ENCODE measurements at places on chromosomes 4 and X. TPM values are rescaled to one million over a fixed set of nuclear protein-coding genes. Genes with fewer than 3 reads are reported as not detected.

GRCh38 chrX:47172971-47173792 lies 20.4 kb upstream of the UBA1 start:
- no peak for DNase-seq

DNA sequence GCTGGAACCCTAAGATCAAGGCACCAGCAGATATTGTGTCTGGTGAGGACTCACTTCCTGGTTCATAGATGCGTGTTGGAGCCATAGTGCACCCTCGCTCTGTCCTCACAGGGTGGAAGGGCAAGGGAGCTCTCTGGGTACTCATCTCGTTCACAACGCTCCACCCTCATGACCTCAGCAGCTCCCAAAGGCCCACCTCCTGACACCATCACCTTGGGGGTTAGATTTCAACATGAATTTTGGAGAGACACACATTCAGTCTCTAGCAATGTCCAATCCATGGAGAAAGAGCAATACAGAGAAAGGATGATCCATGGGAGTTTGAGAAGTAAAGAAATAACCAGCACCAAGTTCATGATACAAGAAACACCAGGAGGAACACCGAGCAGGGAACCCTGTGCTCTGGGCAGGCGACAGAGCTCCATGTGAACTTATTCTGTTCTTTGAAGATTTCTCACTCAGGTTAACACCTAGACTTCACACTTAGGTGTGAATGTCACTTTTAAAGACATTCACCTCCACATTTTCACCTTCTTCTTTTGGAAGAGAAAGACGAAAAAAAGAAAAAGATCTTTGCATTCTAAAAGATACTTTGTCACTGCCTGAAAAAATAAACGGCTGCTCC lies 171.8 kb upstream of the FAM9B start:
- no peak for DNase-seq

DNA sequence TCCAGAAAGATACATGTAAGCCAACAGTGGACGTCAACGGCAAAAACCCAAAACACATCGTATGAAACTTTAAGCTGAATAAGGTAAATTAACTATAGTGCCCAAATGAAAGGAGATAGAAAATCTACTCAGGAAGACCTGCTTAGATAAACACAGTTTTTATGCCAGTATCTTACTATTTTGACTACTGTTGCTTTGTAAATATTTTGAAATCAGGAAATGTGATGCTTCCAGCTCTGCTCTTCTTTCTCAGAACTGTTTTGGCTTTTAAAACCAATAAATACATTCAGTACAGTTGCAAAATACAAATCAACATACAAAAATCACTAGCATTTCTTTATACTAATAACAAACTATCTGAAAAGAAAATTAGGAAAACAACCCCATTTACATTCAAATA lies 83.8 kb downstream of the SMARCA5 start:
- no peak for DNase-seq

DNA sequence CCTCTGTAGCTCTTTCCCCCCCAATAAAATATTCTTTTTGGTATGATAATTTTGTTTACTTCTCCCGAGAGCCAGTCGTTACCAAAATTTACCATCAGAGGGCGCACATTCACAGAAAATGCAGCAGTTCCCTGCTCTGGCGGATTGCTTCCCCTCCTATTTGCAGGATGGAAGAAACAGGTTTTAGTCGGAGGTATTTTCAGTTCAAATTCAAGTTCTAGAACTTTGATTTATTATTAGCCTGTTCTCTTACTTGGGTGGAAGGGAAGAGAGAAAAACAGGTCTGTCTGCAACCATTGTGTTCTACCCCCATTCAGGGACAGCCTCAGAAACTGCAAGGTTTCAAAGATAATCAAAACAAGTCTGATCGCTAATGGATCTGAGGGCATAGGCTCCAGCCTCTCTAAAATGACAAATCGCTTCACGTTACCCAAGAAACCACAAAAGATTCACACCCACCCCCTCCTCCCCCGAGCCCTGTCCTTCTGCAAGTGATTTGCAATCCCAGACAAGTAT lies 263.8 kb upstream of the RPS6KA3 start:
- peak; percentile 69 for DNase-seq

DNA sequence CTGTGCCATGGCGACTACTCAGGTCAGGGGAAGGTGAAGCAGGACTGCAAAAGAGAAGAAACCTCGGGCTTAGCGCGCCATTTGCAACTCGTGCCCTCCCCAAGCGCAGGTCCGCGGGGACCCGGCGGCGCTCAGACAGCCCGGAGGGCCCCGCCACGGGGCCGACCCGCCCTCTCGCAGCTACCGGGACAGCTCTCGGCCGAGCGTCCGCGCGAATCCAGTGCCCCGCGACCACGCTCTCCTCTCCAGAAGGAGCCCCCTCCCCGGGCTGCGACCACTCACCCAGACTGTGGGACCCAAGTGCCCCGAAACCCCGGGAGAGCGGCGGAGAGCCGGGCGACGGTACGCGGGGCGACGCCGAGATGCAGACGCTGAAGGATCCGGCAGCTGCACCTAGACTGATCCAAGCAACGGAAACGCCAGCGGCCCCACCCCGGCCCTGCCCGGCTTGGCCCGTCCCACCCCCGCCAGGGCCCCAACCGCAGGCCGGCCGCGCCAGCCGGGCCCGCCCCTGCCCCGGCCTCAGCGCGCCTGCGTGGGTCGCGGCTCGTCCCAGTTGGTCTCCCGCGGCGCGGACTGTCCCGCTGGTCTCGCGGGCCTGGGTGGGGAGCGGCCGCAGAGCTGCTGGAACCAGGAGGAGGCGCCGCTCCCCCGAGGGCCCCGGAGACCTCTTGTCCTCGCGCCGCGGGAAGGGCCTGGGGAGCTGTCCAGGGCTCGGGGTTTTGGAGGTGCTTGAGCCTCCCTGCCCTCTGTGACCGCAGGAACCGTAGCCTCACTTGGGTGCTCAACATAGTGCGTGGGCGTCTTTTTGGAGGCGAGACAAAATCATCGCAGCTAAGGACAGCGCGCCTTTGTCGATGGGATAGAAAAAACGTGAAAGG lies at the start of gene ANXA5:
Gene ANXA5 (minus strand): TSS at position 400 of the 881 bp plus-strand sequence. CDS start 391 bp downstream, at position 9.
- DNase-seq, result peak; percentile 93

- no peak for DNase-seq
These were observed 21.8 kb downstream of the RPS6KA3 start for GRCh38 chrX:20244931-20245330.

DNA sequence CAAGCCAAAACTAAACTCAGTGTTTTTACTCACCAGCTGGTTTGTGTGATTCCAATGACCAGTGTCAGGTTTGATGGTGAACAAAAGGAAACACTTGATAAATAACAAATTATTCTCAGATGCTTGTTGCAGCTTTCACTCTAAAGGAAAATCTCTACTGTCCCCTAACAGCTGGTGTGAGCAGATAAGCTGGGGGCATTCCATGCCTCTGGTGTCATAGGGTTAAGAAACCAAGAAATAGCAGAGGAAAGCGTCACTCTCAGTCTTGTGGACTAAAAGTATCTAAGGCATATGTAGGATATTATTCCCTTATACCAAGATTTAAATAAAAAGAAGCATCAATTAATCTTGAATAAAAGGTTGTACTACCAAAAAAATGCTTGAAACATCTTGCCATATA lies 24.3 kb downstream of the TRPC5 start:
- DNase-seq, result no peak

- DNase-seq, result peak; percentile 82
These were observed 35.3 kb downstream of the NBDY start for GRCh38 chrX:56764153-56764974.

DNA sequence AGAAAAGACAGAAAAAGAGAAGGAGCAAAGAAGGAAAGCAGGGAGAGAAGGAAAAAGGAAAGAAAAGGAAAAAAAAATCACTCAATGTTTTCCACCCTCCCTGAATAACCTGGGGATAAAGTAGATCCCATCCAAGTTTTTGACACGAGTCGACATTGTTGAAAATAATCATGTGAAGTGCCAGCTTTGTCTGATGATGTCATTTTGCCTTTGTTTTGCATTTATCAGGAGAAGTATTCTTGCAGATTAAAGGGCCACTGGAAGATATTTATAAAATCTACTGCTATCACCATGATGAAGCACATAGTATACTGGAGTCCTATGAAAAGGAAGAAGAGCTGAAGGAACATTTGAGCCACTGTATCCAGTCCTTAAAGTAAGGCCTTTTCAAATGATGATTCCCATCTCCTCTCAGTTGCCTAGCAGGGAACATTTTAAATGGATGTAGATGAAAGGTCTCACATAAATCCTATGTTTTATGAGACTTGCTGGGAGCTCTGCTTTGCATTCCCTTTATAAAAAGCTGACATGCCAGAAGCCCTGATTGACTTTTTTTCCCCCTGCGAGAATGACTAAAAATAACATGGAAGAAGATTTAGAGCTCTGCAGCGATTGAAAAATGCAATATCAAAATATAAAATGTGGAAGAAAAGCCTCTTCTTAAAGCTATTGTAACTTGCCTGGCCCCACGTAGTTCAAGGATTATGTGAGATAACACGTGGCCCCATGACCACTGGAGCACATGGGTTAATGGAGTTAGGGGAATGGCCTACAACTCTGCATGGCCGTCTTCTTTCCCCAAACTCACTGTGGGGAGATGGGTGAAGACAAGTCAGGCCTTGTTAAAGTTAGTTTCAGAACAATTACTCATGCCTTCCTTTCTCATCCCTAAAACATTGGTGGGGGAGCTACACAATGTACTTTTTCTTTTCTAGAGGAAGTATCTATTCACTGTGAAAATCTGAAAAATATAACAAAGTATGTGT lies 77.5 kb downstream of the INTS12 start:
- DNase-seq, result no peak

DNA sequence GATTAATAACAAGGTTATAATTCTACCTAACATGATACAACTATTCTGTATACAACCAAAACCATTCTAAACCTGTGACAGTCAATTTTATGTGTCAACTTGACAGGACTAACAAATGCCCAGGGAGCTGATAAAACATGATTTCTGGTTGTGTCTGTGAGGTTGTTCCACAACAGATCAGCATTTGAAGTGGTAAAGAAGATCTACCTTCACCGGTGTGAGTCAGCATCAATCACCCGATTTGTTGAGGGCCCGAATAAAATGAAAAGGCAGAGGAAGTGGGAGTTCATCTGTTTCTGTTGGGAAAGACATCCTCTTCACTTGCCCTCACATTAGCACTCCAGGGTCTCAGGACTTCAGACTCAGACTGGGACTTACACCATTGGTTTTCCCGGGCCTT lies 187.9 kb downstream of the MAB21L2 start:
- DNase-seq, result no peak

DNA sequence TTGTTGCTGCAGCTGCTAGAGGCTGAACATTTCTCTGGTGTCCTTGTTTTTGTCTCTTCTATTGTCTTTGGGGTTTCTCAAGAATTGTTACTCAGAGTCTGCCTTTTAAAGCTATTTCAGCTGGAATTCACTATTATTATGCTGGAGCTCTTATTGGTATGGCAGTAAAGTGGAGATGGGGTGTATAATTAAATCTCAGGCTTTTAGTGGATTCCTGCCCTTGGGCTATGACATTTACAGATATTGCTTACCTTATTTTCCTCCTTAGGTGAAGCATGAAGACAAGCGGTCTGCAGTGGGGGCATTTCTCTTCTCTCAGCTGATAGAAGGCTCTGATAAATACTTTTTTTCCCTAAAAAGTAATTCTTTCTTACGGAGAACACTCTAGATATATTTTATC lies 1656.6 kb upstream of the IGFBP7 start:
- no peak for DNase-seq

- DNase-seq, result no peak
These were observed 1.3 kb upstream of the FHIP1A start for GRCh38 chr4:151407466-151408379.

DNA sequence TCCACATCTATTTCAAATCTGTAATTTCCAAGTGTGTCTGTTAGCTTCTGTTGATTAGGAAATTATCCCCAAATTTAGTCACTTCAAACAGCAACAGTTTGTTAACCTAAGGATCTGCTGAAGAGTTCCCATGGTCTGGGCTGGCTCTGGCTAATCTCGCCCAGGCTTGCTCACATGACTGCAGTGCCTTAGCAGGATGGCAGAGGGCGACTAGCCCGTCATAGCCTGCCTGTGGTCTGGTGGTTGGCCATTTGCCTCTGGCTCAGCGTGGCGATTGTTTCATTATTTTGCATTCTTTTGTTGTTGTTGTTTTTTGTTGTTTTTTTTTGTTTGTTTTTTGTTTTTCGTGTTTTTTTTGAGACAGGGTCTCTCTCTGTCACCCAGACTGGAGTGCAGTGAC lies 264.0 kb downstream of the TRIML1 start:
- DNase-seq, result no peak

GRCh38 chr4:174561560-174561959 lies 39.3 kb upstream of the HPGD start:
- DNase-seq, result no peak

GRCh38 chr4:79907001-79907400 lies 166.0 kb downstream of the ANTXR2 start:
- DNase-seq, result no peak

- no peak for DNase-seq
These were observed 23.9 kb downstream of the MANBA start for GRCh38 chr4:102736636-102737549.

DNA sequence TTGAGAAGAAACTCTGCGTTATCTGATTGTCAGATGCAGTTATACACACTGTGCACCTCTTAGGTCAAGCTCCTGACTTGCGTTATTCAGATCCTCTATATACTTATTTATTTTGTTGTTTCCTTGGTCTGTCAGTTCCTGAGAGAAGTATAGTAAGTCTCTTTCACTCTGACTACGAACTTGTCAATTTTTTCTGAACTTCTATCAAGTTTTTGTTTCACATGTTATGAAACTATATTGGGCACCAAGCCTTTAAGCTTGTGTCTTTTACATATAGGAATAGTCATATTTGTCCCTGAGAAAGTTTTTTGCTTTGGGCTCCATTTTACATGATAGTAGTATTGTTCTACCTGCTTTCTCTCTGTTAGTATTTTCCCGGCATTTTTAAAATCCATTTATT lies 31.7 kb downstream of the ZNF275 start:
- no peak for DNase-seq

Gene MUC7
- not detected for total RNA-seq

Gene GPR50
- total RNA-seq, result not detected

Gene RIPPLY1
- total RNA-seq, result not detected

Gene CXCL11
- total RNA-seq, result 0.44 TPM

Gene CLIC2
- 8.9 TPM for total RNA-seq

Gene PPEF2
- total RNA-seq, result under 0.01 TPM

Gene STAP1
- total RNA-seq, result not detected

Gene ETDA
- not detected for total RNA-seq

Gene EXOC1L
- not detected for total RNA-seq

Gene LRP2BP
- 0.79 TPM for total RNA-seq

Gene VGLL1
- not detected for total RNA-seq

Gene CXorf49
- total RNA-seq, result not detected

Gene GNRHR
- total RNA-seq, result not detected

Gene SSX1
- not detected for total RNA-seq

Gene SLC49A3
- 7.7 TPM for total RNA-seq

Gene FDCSP
- not detected for total RNA-seq

Gene SYNPO2
- 0.20 TPM for total RNA-seq
